ENCODE measurements at places on chromosomes 5 and 9. TPM values are rescaled to one million over a fixed set of nuclear protein-coding genes. Genes with fewer than 3 reads are reported as not detected.

GRCh38 chr9:75964427-75964826 is 74.0 kb downstream of the PCSK5 start:
- DNase-seq: peak; percentile 89

- no peak for DNase-seq
Measured at GRCh38 chr5:1031306-1031959, 22.8 kb downstream of the NKD2 start.

TMEM171 gene
- 2.6 TPM for total RNA-seq

GRCh38 chr9:111455638-111456037 is 28.5 kb downstream of the ECPAS start:
- no peak for DNase-seq

GPR21 gene
- total RNA-seq: 2.0 TPM

GRCh38 chr5:158840193-158840592 is 259.5 kb downstream of the EBF1 start:
- DNase-seq: no peak

- no peak for DNase-seq
Measured at GRCh38 chr9:137454145-137454596, 5.0 kb downstream of the NSMF start.

LVRN gene
- total RNA-seq: not detected

GRCh38 chr5:150070821-150071220 is 15.5 kb downstream of the CSF1R start:
- no peak for DNase-seq

- no peak for DNase-seq
Measured at GRCh38 chr5:115907177-115907576, 55.1 kb upstream of the LVRN start.

TPPP gene
- total RNA-seq: 0.50 TPM

GRCh38 chr9:121220996-121221663 is 19.5 kb upstream of the RAB14 start:
- DNase-seq: no peak

DNA sequence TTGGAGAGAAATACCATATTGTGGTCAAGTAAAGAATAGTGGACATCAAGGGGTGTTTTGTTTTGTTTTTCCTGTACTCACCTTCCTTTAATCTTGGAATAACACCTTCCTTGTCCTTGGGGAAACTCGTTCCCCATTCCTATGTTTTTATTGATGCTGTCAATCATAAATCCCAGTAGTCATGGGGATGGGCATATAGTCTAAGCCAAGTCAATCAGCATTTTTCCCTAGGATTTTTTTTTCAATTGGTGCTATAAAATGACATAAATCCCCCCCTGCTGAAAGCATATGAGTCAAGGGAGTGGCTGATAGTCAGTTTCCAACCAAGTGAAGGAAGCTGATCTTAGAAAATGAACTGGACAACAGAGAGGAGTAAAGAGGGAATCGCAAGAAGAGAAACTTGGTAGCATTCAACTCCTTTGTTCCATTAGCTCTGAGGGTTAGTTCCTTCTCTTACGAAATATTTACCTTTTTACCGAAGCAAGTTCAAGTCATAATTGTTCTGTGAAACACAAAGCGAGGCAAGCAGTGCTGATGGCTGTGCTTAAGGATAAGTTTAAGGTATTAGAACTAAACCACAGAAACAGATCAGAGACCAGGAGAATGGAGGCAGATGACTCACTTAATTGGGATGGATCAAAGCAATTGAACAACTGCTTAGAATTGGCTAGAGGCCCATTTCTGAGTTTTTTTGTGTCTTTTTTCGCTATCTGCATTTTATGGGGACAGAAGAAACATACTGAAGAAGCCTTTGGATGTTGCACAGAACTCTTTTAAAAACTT is 218.6 kb downstream of the SEMA6A start:
- DNase-seq: no peak

DNA sequence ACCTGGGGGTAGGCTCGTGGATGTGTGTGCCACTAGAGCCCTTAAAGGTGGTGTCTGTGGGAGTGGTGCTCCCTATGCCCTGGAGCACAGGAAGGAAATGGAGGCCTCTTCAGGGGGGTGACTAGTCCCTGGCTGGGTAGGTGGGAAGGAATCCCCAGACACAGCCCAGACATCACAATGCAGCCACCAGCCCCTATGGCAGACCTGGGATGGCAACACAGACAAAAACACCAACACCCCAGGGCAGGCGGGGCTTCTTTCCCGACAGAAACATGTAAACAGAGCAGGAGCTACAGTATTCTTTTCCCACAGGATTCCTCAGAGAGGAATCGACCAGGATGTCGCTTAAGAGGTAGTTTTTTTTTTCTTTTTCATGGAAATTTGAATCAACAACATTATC is 10.4 kb upstream of the NR5A1 start:
- DNase-seq: no peak

GRCh38 chr9:81613002-81613812 is 76.1 kb downstream of the TLE1 start:
- no peak for DNase-seq

SH3TC2 gene
- total RNA-seq: 57.8 TPM

NUDT2 gene
- 17.8 TPM for total RNA-seq

GRCh38 chr5:98780390-98780789 is 6.9 kb downstream of the RGMB start:
- no peak for DNase-seq

- DNase-seq: no peak
Measured at GRCh38 chr9:38294220-38294960, 98.1 kb upstream of the ALDH1B1 start.

DNA sequence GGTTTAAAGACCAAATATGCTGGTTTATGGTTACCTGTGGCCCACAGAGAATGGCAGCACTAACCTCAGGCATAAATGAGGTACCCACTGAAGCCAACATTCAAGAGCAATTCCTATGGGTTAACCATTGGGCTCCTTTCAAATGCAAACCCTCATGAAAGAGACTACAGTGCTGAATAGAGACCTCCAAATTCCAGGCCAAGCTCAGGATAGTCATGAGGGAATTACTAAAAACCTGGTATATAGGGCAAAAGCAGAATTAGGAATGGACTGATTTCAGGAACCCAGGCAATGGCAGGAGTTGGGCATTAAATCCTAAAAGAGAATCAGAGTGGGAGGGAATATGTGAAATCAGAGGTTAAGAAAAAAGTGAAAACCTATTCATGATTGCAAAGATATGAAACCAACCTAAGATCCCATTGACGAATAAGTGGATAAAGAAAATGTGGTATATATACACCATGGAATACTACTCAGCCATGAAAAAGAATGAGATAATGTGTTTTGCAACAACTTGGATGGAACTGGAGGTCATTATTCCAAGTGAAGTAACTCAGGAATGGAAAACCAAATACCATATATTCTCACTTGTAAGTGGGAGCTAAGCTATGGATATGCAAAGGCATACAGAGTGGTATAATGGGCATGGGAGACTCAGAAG is 51.6 kb downstream of the PDCD1LG2 start:
- DNase-seq: no peak

FBLL1 gene
- 2.8 TPM for total RNA-seq

DNA sequence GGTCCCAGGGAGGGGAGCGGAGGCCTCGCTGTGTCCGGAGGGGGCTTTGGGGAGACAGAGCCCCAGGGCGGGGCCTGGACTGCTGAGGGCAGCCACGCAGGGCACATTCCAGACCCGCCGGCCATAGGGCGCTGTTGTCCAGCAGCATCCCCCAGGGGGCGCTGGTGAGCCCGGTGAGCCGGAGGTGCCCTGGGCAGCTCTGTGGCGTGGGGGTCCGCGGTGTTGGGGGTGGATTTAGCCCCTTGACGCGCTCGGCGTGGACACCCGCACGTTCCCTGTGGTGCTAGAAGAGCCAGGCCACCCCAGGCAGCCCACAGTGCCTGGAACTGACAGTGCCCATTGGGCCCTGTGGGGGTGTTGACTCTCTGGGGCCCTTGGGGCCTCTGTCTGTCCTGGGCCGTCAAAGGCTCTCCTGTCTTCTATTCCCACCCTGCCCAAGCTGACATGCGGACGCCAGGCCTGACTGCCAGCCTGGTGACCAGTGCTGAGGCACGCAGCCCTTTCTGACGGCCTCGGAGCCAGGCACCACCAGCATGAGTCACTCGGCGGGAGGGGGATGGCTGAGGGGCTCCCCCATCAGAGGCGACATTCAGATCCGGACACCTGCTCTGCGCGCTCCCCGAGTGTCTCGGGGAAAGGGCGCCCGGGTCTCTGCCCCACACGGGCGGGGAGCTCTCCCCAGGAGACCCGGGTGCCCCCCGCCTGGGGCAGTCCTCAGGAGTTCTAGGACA is 23.9 kb downstream of the TPPP start:
- DNase-seq: no peak

CCDC152 gene
- not detected for total RNA-seq

PCDHB4 gene
- total RNA-seq: 0.24 TPM

DNA sequence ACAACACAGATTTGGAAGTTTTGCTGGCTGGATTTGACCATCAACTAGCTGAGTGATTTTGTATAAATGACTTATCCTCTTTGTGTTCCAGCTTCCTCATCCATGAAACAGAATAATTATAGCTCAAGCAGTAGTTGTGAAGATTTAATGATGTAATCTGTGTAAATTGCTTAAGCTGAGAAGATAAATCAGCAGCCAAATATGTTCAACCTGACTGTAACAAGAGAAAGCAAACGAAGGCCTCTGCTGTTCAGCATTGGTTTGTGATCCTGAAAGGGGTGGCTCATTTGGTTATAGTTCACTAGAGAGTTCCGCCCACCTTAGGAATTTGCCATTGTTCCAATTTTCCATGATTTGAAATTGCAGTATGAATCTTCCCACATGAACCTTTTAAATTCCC is 75.7 kb upstream of the CCDC112 start:
- peak; percentile 16 for DNase-seq

- DNase-seq: no peak
Measured at GRCh38 chr9:132239999-132240840, 78.4 kb downstream of the NTNG2 start.

DNA sequence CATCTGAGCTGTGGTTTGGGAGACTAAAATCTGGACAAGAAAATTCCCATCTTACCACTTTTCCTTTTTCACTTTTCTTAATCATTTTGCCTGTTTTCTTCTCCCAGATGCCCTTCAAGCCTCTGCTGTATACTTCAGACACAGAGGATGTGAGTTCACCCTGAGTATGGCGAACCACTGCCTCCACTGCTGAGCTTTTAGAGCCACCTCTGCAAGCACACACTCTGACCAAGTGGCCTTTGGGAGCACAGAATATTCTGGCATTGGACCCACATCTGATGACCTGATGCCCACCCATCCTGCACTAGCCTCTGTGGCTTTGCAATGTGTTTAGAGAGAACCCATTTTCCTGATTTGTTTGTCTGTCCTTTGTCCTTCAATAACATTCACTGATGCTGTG is 32.5 kb downstream of the TERT start:
- peak; percentile 36 for DNase-seq

- DNase-seq: no peak
Measured at GRCh38 chr5:120535900-120536299, 71.8 kb downstream of the PRR16 start.

- no peak for DNase-seq
Measured at GRCh38 chr5:64489857-64490256, 16.0 kb upstream of the RGS7BP start.

GRAMD2B gene
- total RNA-seq: 113 TPM

DNA sequence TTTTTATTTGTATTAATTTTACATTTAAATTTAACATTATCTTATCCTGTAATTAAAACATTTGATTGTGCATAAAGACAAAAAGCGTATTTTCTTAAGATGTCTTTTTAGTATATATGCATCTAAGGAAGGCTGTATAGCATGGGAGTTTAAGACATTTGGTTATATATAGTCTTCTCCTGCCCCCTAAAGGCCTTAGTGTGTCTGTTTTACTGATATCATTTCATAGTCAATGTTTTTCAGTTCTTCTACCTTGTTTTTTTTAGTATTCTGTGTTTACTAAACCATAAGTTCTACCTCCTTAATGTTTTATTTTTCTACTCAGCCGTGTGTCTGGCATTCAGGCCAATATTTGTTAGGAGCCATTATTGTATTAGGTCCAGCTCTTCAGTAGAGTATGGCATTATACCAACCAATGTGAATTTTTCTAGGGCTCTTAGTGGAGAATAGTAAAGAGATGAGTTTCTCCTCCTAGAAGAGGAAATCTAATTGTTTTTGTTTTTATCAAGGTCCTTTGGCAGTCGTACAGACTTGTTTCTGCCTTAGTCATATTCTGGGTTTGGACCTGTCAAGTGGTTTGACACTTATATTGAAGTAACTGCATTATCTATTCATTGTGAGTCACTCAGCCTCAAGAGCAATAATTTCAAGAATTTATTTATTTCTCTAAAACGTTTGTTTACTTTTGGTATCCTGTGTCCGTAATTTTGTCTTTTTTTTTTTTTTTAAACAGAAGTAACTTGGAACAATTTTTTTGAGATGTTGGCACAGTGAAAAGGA is 74.8 kb downstream of the SLF1 start:
- DNase-seq: peak; percentile 86

DNA sequence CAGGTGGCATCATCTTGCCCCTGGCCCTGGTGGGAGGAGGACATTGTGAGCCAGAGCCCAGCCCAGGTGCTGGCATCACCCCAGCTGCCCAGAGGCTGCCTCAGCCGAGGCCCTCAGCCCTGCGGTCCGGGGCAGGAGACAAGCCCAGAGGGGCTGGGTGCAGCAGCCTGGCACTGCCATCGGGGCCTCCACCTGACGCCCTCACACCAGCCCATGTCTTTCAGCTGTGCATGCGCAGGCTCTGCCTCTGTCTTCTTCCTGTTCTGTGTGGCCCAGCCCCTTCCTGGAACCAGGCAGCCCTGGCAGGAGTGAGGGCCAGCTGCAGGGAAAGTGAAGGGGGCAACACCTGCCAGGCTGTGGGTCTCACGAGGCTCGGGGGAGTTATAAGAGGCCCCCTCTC is 4.8 kb upstream of the CEL start:
- DNase-seq: no peak

GADD45G gene
- total RNA-seq: not detected

DNA sequence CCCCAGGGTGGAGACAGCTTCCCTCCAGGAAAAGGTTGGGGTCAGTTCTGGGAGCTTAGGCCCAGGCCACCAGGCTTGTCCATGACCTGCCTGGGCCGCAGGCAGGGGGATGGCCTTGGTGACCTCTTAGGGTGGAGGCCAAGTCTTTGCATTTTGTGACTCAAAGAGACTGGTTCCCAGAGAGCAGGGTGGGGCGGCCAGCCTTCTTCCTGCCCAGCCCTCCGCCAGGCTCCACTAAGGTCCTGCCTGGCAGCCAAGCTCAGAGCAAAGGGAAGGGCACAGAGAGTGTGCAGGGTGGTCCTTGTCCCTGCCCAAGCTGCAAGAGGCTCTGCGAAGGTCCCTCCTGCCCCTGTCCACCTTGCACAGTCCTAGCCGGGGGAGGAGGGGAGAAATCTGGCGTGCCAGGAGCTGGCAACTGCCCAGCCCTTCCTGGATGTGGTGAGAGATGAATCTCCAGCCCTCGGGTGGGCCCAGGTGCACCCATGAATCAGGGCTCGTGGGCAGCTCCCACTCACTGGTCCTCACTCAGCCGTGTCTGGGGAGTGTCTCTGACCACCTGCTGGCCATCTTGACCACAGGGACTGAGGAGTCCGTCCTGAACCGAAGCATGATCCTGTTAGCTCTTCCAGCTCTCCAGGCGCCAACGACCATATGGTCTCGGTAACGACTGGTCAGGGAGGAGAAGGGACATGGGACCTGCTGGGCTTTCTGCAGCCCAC is 2.3 kb upstream of the PTGDS start:
- DNase-seq: no peak

DOLPP1 gene
- total RNA-seq: 13.4 TPM
